ENCODE measurements at places on chromosomes 6 and 20.
A peak's percentile ranks its signal among the peaks of the same experiment; 100 is the strongest.

DNA sequence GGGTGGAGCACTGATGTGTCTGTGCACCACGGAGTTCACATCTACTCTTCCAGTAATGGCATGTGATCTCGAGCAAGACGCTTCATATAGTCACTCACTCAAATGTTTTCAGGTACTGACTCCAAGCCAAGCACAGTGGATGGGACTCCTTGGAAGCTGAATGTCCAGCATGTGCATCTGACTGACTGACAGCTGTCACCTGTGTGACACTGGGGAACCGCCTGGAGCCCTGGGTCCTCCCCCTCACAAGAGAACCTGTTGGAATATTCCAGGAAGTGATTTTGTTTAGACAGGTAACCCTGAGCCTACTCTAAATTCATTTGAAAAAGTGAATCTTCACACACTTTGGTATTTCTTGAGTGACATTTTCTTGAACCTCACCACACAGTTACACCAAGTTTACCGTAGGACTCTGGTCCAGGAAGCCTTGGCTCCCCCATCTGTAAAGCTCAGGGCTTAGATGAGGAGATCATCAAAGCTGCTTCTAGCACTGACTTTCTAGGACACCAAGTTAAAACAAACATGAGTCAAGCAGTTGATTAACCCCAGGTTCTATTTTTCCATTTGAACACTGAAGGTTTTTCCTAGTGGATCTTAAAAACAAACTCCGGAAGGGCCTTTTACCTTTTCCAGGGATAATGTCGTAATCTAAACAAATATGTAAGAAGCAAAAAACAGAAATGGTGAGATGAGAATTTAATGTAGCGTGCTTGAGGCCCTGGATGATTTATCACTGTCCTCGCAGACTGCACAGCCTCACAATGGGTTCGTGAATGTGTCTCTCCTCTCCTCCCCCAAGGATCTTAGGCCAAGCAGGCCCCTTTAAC lies 50.1 kb downstream of the EDN3 start:
- DNase-seq = no peak

GRCh38 chr6:44189257-44189656 lies 27.5 kb upstream of the MYMX start:
- DNase-seq = no peak

DNA sequence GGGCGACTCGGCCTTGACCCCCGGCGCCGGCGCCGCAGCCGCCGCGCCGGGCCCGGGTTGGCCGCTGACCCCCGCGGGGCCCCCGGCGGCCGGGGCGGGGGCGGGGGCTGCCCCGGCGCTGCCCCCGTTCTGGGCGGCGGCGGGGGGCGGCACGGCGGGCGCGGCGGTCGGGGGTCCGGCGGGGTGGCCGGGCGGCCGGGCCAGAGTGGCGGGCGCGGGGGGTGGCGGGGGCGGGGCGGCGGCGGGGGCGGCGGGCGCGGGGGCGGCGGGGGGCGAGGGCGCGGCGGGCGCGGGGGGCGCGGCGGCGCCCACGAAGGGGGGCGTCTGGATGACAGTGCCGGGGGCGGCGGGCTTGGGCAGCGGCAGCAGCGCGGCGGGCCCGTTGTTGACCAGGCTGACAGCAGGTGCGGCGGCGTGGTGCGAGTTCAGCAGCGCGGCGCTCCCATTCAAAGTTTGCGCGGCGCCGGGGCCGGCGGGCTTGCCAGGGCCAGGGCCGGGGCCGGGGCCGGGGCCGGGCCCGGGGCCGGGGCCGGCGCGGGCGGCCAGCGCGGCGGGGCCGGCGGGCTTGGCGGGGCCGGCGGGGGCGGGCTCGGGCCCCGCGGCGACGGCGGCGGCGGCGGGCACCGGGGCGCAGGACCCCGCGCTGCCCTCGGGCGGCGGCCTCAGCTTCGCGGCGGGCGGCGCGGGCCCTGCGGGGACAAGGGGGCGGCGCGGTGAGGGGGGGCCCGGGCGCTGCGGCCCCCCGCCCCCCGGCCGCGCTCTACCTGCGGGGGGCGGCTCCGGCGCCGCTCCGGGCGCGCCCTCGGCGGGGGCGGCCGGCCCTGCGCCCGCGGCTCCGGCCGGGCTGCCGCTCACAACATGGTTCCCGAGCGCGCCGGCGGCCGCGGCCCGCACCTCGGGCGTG lies 659 bp downstream of the TAF4 start:
- DNase-seq = peak; percentile 4

- no peak for DNase-seq
These were observed 96.7 kb upstream of the SLC22A16 start for GRCh38 chr6:110573136-110573535.

GRCh38 chr20:47267621-47268020 lies 88.9 kb downstream of the ZMYND8 start:
- DNase-seq = no peak

- peak; percentile 61 for DNase-seq
These were observed 36.2 kb downstream of the GNAS start for GRCh38 chr20:58888521-58889333.

- no peak for DNase-seq
These were observed 56.1 kb downstream of the MEP1A start for GRCh38 chr6:46849361-46849690.

DNA sequence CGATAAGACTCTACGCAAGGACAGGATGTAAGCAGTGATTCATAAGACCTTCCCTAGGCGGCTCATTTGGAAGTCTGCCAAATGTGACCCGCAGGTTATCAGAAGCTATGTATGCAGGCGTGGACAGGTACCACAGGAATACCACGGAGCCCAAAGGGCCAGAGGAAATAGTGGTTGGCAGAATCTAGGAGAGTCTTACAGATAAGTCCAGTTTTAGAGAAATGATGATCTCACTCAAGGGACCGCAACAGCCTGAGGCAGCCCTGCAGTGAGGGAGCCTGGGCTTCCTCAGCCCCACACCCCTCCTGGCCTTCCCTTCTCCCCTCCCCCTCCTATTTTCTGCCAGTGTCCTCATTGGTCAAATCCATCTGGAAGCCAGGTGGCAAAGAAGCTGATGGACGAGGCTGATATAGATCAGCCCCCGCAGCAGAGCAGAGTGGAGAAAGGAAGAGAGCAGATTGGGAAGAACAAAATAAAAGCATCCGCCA lies 110.6 kb downstream of the FNDC1 start:
- DNase-seq = no peak

DNA sequence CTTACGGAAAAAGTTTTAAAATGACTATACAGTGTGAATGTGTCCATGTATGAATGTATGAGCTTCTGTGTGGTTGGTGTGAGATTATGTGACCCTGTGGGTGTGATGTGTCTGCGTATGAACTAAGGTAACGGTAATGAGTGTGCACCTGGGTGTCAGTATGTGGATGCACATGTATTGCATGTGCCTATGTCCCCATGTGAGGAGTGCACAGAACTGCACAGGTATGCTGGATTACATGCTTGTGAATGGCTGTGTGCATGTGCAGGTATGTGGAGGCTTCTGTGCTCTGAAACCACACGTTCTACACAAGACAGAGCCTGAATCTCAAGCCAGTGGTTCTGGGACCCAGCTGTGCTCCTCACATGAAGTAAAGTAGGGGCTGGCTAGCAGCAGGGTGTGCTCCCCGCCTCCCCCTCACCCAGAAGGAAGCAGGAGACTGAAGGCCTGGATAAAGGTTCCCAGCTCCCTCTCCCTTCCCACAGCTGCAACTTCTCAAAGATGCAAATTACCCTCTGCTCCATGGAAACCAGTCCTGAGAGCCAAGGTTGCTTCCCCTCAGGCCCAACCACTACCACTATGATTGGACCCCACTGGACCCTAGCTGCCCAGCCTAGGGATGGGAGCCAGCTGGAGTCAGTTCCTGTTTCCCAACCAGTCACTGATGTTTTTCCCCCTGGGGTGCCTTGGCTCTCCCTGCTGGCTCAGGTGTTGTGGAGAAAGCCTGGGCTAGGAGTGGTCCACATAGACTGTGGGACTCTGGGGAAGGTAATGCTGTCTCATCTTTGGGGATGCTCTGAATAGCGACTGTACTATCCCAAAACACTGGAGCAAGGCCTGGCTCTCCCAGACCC lies 24.8 kb upstream of the SPDEF start:
- DNase-seq = no peak

Data from NCI-H1105 treated with DMSO at 0.1 percent for 48 hours (cell line).